ENCODE measurements at places on chromosomes 3 and 15.

DNA sequence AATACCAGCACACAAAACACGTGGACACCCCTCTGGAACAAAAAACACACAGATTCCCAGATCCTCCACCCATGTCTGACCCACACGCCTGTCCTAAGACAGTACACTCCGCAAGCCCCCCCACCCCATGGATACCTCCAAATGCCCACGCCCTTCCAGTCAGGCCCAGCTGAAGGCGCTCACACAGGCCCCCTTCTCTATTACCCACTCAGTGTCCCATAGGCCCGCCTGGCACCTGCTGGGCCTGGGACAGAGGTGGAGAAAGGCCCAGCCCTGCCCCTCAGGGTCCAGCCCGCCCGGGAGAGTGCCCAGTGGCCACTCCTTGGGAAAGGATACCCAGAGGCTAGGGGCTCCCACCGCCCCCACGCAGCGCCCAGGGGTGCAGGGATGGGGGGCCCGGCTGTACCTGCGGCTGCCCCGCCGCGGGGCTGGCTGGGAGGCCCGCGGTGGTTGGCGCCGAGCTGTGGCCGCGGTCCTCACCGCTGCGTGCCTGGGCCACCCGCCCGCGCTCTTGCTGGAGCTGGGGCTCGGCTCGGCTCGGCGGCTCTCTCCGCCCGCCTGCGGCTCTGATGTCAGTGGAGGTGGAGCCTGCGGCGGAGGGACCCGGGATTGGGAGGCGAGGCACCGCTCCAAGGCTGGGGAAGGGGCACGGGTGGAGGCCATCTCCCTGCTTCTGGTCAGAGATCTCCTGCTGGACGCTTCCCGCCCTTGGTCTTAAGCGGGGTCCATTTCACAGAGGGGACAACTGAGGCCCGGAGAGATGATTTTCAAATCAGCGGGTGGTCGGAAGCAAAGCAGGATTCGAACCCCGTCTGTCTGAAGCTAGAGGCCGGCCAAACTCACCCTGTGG, at the start of gene CAMK1:
Gene CAMK1 (minus strand): TSS at position 522 of the 850 bp plus-strand sequence. CDS start 2,198 bp downstream, outside the sequence.
- DNase-seq: peak; percentile 89

GRCh38 chr3:50657407-50657806, 17.3 kb upstream of the DOCK3 start:
- DNase-seq: peak; percentile 11

GRCh38 chr15:53716909-53717876, 42.3 kb downstream of the WDR72 start:
- no peak for DNase-seq

- DNase-seq: no peak
Measured at GRCh38 chr15:83854950-83855707, 201.2 kb downstream of the ADAMTSL3 start.

GRCh38 chr3:84963137-84963536, 4.3 kb downstream of the CADM2 start:
- no peak for DNase-seq

GRCh38 chr3:12428126-12428525, 56.2 kb upstream of the TSEN2 start:
- no peak for DNase-seq

DNA sequence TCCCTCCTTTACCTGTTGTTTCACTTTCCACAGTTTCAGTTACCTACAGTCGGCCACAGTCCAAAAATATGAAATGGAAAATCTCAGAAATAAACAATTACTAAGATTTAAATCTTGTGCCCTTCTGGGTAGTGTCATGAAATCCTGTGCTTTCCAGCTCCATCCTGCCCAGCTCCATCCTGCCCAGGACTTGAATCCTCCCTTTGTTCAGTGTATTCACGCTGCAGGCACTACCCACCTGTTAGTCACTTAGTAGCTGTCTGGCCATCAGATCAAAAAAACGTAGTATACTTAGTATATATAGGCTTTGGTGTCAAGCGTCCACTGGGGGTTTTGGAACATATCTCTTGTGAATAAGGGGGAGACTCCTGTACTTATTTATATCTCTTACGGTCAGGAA, 329.0 kb upstream of the SEMA6D start:
- DNase-seq: no peak

GRCh38 chr3:156661155-156661554, 13.2 kb upstream of the TIPARP start:
- DNase-seq: no peak

DNA sequence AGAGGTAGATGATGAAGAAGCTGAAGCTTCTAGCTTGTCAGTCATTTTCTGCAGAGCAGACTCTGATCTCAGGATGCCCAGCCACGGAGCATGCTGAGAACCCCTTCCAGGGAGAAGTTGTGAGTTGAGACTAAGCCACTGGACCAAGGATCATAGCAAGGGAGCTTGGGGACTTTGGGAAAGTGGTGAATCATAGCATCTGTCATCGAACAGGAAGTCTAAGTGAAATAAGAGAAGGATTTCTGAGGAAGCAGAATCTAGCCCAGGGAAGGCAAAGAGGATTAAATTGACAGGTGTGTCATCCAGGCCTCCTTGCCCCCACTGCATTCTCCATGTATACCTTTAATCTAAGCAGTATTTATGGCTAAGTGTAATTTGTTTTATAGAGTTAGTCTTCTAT, 71.8 kb upstream of the TMEM108 start:
- no peak for DNase-seq

GRCh38 chr3:23739536-23739935, 66.2 kb upstream of the UBE2E1 start:
- no peak for DNase-seq

- no peak for DNase-seq
Measured at GRCh38 chr3:172918165-172918564, 167.6 kb downstream of the ECT2 start.

- DNase-seq: no peak
Measured at GRCh38 chr15:42737529-42738328, 801 bp upstream of the CDAN1 start.

DNA sequence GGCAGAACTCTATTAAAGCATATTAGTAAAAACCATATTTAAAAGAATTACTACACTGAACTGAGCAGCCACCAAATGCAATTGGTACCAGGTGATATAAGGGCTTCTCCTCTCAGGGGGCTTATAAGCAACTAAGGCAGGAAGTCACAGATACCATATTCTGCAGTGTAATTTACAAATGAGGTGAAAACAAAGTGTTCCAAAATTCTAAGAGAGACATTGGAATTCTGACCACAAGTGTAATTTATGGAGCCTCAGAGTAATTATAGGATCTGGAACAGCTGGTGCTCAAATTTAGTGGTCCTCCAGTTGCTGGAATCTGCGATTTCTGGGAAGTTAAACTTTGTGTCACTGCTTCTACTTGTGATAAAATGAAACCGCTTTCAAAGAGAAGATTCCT, 3.1 kb upstream of the NR1I2 start:
- DNase-seq: no peak

DNA sequence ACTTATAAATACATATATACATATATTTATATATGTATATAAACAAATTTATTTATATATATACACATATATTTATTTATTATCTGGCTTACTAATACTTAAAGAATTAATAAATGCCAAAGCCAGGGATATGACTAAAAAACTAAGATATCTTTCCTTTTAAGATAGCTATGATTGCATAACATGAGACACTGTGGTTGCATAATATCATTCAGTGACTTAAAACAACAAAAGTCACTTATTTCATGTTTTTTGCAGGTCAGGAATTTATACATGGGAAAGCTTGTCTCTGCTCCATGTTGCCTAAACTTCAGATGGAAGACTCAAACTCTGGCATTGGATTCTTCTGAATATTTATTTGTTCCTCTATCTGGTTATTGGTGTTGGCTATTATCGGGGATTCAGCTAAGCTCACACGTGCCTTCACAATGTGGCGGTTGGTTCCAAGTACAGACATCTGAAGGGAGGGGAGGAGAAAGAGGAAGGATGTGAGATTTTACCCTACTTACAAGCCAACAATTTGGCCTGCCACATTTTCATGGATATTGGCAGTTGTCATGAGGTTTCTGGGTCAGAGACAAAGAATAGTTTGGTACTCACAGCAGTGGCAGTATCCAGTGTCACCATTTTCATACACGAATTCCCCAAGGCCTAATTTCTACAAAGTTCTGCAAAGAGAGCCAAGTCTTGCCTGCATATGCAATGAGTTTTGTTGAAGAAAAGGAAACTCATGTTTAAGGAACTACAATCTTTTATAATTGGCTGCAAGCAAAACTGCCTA, 381.6 kb downstream of the EPHA3 start:
- no peak for DNase-seq

DNA sequence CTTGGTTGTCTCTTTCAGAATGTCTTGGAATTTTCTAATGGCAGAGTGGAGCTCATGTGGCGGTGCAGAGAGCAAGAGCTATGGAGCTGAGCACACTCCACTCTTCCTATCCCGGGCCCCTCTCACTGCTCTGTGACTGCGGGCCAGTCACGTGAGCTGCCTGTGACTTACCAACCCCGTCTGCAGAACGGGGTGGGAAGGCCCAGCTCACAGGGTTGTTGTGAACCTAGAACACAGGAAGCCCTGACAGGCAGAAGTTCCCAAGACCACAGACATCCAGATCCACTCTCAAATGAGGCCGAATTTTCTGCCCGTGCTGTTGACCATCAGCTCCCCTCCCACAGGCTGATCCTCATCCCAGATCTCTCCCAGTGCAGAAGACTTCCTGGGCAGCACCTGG, 35.5 kb upstream of the PLXNA1 start:
- no peak for DNase-seq

- no peak for DNase-seq
Measured at GRCh38 chr15:75928680-75929608, 25.3 kb downstream of the FBXO22 start.

DNA sequence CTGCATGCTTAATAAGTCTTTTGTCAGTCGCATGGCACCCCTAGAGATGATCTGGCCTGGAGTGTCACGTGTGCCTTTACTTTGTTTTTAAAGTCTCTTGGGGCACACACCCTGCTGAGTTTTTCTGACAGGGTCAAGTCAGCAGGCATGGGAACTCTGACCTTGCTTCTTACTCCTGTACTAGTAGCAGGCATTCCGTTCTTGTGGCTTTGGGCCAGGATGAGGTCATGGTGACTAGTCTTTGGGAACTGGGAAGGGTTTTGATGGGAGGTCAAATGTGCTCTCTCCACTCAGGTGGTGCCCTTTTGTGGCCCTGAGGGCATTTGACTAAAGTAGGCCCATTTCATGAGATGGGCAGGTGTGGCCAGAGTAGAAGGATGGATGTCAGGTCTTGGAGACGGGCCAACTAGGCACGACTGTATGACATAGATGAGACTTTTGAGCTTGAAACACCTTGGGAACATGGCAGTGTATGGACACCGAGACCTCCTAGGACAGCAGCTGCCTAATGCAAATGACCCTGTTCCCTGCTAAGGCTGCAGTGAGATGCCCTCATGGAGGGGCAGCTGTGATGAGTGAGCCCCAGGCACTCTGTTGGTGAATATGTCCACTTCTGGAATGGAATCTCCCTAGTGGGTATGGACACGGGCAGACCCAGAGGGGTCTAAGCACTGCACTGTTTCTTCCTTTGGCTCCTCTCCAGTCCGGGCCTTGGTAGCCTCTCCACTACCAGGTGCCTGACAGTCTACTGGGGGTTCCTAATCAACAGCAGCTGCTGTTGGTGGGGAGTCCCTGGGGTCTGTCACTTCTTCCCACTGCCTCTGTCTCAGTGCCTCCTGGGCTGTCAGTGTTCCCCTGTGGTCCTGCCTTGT, 16.4 kb downstream of the SRPRB start:
- DNase-seq: peak; percentile 37

- DNase-seq: no peak
Measured at GRCh38 chr3:10374311-10374710, 53.4 kb upstream of the SEC13 start.

- DNase-seq: no peak
Measured at GRCh38 chr3:55718521-55718921, 231.4 kb upstream of the WNT5A start.
